ENCODE measurements at places on chromosomes 3 and 15. TPM values are rescaled to one million over a fixed set of nuclear protein-coding genes. Genes with fewer than 3 reads are reported as not detected.

The LRRIQ4 gene
- total RNA-seq = 0.09 TPM

The DPPA2 gene
- total RNA-seq = not detected

The CHRNA5 gene
- 0.71 TPM for total RNA-seq

The CILP gene
- 32.5 TPM for total RNA-seq

The AHSG gene
- total RNA-seq = 0.75 TPM

The GRM2 gene
- total RNA-seq = 0.31 TPM

The HRG gene
- total RNA-seq = 0.04 TPM

The TRPM1 gene
- total RNA-seq = not detected

The VPS18 gene
- total RNA-seq = 11.7 TPM

The IQCH gene
- total RNA-seq = 1.6 TPM

The ALAS1 gene
- 30.4 TPM for total RNA-seq

The SCAANT1 gene
- not detected for total RNA-seq

The RTP4 gene
- total RNA-seq = 0.27 TPM

The TAMM41 gene
- total RNA-seq = 9.7 TPM

The GHSR gene
- total RNA-seq = not detected

The CLDN1 gene
- total RNA-seq = 2.1 TPM

The CHRM5 gene
- total RNA-seq = not detected

The MITF gene
- total RNA-seq = 9.6 TPM

The FILIP1L gene
- total RNA-seq = 30.0 TPM

The CORO2B gene
- total RNA-seq = 2.9 TPM

The SLC6A6 gene
- total RNA-seq = 4.7 TPM

The GRAMD1C gene
- total RNA-seq = 1.3 TPM

The GAP43 gene
- total RNA-seq = 4.3 TPM

The PLXNA1 gene
- total RNA-seq = 22.6 TPM

The VILL gene
- total RNA-seq = 7.2 TPM

The TTLL13 gene
- total RNA-seq = 0.09 TPM

The CSPG4 gene
- 76.7 TPM for total RNA-seq

The GALNT15 gene
- total RNA-seq = 2.0 TPM

The MFN1 gene
- 49.9 TPM for total RNA-seq

The GHRL gene
- total RNA-seq = 0.40 TPM

The SEMA5B gene
- 17.7 TPM for total RNA-seq

The ILDR1 gene
- total RNA-seq = 0.22 TPM

The P2RY1 gene
- 6.8 TPM for total RNA-seq

The REC114 gene
- total RNA-seq = not detected

The ITIH1 gene
- total RNA-seq = 0.22 TPM

The MST1R gene
- 1.2 TPM for total RNA-seq

The STXBP5L gene
- under 0.01 TPM for total RNA-seq

The DISP2 gene
- 0.75 TPM for total RNA-seq

The IL17RE gene
- total RNA-seq = 1.0 TPM

The CNTN4 gene
- total RNA-seq = 6.8 TPM

The TBL1XR1 gene
- 94.2 TPM for total RNA-seq

The ZNF662 gene
- 13.0 TPM for total RNA-seq

The SLC24A5 gene
- total RNA-seq = 0.04 TPM

The EBLN2 gene
- 5.3 TPM for total RNA-seq

The CAMK2N2 gene
- 0.04 TPM for total RNA-seq

The CHRNA7 gene
- total RNA-seq = 0.84 TPM

The CLDN18 gene
- not detected for total RNA-seq

The SIDT1 gene
- 2.5 TPM for total RNA-seq

The TGM5 gene
- 0.13 TPM for total RNA-seq

The RASL12 gene
- total RNA-seq = 15.2 TPM

The CTXN2 gene
- total RNA-seq = not detected

The SLC12A1 gene
- not detected for total RNA-seq

The CIP2A gene
- total RNA-seq = 11.8 TPM

The FEZF2 gene
- total RNA-seq = not detected

The EFCAB12 gene
- 0.04 TPM for total RNA-seq

The SLC35G2 gene
- total RNA-seq = 2.7 TPM

The TMEM43 gene
- total RNA-seq = 66.1 TPM

Data from muscle of leg (tissue), 16 donors.